ENCODE measurements at places on chromosomes 7 and 10.

- DNase-seq: peak; percentile 39
Measured at GRCh38 chr7:129308047-129308446, 83.2 kb downstream of the AHCYL2 start.

- no peak for DNase-seq
Measured at GRCh38 chr10:97675222-97675621, 11.8 kb downstream of the AVPI1 start.

DNA sequence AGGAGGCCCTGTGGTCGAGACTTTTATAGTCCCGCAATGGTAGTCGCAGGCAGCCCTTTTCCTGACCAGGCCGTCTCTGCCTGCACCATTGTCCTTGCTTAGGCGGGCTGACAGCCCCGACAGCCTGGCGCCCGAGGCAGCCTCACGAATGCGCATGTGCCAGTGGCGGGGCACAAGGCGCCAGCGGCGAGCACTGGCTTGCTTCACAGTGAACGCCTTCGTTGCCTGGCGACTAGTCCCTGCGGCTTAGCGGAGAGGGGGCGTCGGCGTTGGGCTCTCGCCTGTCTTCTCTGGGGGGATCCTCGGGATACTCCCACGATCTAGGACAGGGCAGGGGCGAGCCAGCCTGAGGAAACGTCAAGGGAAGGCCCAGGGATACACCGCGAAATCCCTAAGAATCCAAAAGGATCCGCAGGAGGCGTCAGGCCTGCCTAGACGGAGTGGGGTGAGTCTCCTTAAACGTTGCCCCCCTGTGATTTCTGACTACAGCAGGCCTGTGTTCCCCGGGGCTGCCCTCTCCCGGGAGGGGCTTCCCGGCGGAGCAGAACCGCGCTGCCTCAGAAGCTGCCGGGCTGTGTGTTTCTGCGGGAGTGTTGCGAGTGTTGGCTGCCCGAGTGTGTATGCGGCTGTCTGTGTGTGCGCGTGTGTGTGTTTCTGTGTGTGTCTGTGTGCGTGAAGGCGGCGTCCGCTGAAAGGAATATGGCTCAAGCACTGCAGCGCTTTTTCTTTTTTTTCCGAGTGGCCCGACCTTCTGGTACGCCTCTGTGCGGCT lies 20.5 kb upstream of the ZNF273 start:
- DNase-seq: peak; percentile 83

DNA sequence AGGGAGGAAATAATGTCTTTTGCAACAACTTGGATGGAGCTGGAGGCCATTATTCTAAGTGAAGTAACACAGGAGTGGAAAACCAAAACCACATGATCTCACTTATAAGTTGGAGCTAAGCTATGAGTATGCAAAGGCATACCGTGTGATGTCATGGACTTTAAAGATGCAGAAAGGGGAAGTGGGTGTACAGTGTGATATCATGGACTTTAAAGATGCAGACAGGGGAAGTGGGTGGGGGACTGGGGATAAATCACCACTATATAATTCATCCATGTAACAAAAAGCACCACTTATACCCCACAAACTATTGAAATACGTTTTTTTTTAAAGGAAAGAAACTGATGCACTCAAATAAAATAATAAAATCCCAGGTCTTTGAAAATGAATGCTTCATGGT lies 29.5 kb downstream of the LYZL2 start:
- DNase-seq: no peak

GRCh38 chr10:13844651-13845050 lies 257.9 kb downstream of the PRPF18 start:
- DNase-seq: no peak

GRCh38 chr7:80941208-80941758 lies 22.4 kb upstream of the SEMA3C start:
- no peak for DNase-seq

- DNase-seq: peak; percentile 91
Measured at GRCh38 chr7:128209229-128210035, 31.6 kb upstream of the LEP start.

DNA sequence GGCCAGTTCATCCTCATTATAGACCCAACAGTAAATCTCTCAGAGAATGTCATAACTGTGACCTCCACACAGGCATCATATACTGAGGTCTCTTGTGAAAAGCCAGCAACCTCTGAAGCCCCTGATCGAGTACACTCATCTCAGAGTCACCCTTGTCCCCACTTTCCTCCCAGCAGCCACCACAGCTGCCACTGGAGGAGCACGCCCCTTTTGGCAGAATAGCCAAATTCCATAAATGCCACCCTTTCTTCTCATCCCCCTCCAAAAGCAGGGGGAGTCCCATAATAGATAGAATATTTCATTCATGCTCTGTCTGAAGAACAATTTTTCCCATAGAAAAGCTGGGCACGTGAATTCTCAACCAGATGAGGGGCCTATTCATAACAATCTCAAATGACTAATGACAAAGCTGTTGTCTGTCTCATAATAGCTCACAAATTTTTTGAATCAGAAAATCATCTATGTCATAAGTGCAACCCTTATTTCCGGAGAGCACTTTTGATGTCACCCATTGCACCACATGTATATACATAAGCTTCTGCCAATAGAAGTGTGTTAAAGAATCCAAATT lies 47.4 kb downstream of the SGMS1 start:
- peak; percentile 92 for DNase-seq

- DNase-seq: no peak
Measured at GRCh38 chr7:21702303-21702702, 159.5 kb downstream of the DNAH11 start.

DNA sequence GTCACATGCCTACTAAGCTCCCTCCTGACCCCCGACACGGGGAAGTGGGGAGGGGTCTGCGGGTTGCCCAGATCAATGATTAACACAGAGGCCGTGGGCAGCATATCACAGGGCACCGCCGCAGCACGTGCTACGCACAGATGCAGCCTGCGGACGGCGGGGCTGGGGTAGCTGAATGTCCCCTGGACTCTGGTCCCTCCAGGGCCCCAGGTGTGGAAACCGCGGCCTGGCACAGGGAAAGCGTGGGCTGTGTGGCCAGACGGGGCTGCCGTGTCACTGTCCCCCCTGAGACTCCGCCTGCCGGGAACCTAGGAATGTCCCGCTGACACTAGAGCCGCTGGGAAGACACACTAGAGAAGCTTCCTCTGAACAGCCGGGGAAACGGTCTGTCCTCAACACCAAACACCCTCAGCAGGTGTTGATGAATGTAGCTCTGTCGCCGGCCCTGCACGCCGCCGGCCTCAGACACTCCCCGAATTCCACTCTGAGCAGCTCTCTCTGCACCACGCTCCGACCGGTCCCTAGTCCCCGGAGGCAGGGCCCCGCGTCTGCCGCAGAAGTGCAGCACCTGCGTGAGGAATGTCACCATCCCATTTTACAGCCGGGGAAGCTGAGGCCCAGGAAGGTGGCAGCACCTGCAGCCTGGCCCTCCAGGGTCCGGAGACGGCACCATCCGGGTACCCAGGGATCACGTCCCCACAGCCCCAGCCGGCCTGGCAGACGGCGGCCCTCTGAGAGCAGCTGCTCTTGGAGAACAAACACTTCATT lies 33.4 kb upstream of the PDGFA start:
- no peak for DNase-seq

- no peak for DNase-seq
Measured at GRCh38 chr7:117205873-117206272, 117.0 kb downstream of the WNT2 start.

- no peak for DNase-seq
Measured at GRCh38 chr10:44033008-44033407, 351.9 kb downstream of the CXCL12 start.

DNA sequence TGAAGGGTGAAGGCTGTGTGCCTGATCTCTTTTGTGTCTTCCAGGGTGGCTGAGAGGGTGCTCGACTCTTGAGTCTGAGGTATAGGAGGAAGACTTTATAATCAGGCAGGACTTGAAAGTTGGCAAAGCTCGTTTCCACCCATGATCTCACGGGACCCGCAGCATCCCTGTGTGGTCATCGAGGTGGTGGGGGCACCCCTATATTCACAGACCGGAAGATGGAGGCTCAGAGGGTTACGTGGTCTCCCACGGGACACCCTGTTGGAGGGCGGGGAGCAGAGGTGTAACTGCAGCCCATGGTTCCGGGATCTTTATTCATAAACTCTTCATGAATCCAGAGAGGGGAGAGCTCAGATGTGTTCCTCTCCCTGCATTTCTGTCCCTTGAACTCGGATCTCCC lies 9.6 kb upstream of the SHH start:
- no peak for DNase-seq

DNA sequence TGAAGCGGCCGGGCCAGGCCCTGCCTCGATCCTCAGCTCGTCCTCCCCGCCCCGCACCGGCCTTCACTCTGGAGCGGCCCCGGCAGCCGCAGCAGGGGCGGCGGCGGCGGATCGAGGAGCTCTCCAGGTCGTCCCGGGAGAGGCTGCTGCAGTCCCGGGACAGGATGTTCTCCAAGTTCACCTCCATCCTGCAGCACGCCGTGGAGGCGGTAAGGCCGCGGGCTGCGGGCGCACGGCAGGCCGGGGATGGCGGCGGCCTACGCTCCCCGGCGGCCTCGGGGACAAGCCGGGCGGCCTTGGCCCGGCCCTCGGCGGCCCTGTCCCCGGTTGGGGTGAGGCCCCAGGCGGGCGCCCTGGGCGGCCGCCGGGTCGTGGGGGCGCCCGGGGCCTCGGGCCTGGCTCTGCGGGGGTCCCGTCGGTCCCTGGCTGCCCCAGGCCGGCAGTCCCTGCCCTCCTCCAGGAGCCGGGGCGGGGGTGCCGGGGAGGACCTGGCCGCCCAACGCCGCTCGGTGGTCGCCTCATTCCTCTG lies 399 bp downstream of the FHIP2A start:
- DNase-seq: peak; percentile 32

GRCh38 chr7:93856323-93856722 lies 34.2 kb downstream of the TFPI2 start:
- DNase-seq: no peak

DNA sequence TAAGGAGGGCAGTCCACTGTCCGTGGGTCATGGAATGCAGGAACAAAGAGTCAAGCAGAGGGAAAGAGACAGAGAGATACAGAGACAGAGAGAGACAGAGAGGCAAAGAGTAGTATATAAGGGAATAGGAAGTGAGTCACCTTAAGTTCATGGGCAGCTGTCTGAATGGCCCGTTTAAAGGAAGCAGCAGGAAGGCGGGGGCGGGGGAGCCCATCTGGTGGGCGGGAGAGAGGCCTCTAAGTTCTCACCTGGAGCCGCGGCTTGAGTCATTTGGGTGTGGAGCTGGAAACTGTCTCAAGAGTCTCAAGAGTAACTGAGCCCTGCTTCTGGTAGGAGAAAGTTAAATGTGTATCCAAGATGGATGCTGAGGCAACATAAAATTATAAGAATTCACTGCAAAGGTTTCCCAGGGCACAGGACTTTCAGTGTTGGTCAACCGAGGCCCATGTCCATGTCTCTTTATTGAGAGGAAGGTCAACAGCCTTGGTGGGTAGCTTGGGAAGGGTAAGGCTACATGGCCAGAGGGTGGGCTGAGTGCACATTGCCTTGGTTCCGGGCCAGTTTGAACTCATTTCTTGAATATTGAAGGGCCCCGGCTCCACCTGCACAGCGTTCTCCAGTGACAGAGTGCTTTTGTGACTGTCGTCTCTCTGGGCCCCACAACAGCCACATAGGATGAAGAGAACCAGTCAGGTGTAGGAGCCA lies 85.5 kb upstream of the CACUL1 start:
- DNase-seq: no peak

DNA sequence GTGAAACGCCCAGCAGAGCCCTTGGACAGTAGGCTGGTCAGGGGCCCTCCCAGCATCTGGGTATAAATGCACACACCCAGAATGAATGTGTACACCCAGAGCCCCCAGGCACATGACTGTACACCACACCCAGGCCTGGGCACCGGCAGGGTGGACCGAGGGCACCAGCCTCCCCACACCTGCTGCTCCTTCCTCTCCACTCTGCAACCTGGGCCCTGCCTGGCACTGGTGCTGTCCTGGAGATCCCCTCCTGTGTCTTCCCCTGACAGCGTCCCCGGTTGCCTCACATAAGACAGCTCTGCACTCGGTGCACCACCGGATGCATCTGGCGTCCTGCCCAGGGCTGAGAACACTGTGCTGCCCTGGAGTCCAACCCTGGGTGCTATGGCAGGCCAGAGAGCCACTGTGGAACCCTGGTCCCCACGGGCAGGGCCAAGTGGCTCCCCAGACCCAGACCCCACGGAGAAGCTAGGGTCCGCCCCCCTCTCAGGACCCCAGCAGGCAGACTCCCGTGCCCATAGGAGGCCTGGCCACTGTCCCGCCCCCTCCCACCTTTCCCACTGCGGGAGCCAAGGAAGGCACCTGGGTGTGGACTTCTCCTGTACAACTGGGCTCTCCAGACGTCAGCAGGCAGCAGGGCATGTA lies 6.6 kb downstream of the RASGEF1A start:
- DNase-seq: no peak

GRCh38 chr7:80818181-80818580 lies 100.7 kb downstream of the SEMA3C start:
- no peak for DNase-seq

GRCh38 chr7:24573554-24574338 lies 494 bp downstream of the PALS2 start:
- peak; percentile 20 for DNase-seq

DNA sequence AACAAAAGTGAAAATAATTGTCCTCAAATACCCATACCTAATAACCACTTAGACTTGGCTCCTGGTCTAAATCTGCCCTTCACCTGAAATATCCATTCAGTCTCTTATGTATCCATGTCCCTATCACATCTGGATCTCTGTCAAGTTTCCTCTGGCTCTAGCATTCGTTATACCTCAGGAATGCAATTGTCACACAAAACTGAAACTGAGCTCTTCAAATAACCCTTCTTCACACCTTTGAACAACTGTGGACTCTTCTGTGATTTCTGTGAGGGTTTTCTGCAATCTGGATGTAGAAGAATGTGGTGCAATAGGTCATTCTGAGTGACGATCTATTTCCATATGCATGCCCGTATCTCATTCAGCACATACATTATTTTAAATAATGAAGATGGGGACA lies 53.5 kb upstream of the FGL2 start:
- no peak for DNase-seq

GRCh38 chr10:88523739-88524400 lies 59.2 kb downstream of the RNLS start:
- DNase-seq: no peak

DNA sequence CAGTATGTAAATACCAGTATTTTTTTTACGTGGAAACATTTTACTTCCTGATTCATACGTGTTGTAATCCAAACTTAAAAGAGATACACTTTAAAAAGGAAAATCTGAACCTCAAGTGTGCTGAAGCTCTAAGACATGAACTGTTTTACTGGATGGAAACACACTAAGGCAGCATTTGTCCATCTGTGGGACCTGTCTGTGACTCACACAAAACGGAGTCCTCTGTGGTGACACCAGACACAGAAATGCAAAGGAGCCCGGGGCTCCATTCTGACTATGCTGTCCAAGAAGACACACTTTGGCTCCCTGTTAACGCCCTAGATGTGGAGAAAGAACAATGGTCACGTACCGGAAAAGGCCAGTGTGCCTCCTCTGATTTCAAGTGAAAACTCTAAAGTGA lies 23.9 kb downstream of the RNF133 start:
- no peak for DNase-seq

GRCh38 chr10:120557311-120557710 lies 100.3 kb downstream of the PLPP4 start:
- no peak for DNase-seq
